SHP77 (cell line): ENCODE measurements at places on chromosomes 16 and 17.

GRCh38 chr16:66562409-66562808 is 3.8 kb upstream of the CMTM1 start:
- DNase-seq, result no peak

DNA sequence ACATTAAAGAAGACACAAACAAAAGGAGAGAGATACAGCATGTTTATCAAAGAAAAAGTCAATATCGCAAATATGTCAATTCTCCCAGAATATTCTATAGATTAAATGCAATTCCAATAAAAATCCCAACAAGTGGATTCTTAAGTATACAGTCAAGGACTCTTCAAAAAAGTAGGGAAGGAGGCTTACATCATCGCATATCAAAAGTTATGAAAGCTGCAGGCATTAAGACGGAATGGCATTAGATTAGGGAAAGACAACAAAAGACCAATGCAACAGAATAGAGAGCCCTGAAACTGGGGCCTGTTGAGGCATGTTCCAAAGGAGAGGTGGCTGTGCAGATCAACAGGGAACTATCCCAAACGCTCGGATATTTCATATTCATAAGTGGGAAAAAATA is 76.0 kb downstream of the MARCHF10 start:
- DNase-seq, result no peak

GRCh38 chr17:65754081-65754480 is 192.6 kb upstream of the AXIN2 start:
- no peak for DNase-seq

- no peak for DNase-seq
Observed at GRCh38 chr17:5257124-5257523, 22.5 kb upstream of the SCIMP start.

GRCh38 chr17:5555254-5555653 is 29.1 kb downstream of the NLRP1 start:
- no peak for DNase-seq

GRCh38 chr16:88461331-88462269 is 8.5 kb downstream of the ZFPM1 start:
- DNase-seq, result no peak

- no peak for DNase-seq
Observed at GRCh38 chr16:85853547-85854545, 45.1 kb upstream of the IRF8 start.

DNA sequence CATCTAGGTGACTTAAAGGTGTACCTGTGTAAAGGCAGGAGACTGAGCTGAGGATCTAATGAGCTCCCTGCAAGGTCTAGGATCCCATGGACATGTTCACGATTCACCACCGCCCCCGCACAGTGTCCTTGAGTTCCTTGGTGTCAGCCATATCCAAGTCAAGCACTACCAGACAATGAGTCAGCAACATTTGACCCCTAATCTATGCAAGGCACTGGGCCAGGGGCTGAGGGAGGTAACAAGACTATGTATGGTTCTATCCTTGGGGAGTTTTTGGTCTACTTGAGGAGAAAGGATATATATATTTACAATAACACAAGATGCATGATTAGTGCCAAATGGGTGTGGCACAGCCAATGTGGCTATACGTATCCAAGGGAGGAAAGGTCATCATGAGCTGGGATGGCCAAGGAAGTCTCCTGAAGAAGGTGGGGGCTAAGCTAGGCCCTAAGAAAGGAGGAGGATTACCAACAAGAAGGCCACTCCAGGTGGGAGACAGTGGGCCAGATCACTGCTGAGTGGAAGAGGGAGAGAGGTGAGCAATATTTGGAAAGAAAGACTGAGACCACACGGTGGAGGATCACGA is 35.0 kb downstream of the ITGB3 start:
- no peak for DNase-seq

DNA sequence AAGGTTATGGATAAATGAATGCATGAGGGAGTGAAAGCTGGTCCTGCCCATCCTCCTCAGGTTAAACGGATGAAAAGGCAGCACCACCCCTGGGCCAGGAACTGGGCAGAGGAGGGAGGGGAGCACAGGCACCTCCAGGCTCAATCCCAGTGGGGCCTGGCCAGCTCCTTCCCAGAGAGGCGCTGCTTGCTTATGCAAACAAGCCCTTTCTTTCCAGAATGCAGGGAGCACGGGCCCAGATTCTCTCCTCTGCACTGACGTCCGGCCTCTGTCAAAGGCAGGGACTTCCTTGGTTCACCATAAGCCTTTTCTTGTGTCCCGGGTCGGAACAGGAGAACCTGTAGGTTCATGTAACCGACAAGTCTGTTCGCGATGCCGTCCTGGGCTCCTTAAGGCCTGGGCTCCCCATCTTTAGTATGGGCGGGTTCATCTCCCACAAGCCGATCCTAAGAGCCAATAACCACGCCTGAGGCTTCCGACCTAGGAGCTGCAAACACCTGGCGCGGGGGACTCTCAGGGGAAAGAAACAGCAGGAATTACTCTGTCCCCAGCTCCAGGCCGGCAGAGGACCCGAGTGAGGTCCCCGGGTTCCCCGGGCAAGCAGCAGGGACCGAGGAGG is 16.3 kb downstream of the ENPP7 start:
- DNase-seq, result no peak

- no peak for DNase-seq
Observed at GRCh38 chr16:14098081-14098480, 27.0 kb downstream of the MRTFB start.

DNA sequence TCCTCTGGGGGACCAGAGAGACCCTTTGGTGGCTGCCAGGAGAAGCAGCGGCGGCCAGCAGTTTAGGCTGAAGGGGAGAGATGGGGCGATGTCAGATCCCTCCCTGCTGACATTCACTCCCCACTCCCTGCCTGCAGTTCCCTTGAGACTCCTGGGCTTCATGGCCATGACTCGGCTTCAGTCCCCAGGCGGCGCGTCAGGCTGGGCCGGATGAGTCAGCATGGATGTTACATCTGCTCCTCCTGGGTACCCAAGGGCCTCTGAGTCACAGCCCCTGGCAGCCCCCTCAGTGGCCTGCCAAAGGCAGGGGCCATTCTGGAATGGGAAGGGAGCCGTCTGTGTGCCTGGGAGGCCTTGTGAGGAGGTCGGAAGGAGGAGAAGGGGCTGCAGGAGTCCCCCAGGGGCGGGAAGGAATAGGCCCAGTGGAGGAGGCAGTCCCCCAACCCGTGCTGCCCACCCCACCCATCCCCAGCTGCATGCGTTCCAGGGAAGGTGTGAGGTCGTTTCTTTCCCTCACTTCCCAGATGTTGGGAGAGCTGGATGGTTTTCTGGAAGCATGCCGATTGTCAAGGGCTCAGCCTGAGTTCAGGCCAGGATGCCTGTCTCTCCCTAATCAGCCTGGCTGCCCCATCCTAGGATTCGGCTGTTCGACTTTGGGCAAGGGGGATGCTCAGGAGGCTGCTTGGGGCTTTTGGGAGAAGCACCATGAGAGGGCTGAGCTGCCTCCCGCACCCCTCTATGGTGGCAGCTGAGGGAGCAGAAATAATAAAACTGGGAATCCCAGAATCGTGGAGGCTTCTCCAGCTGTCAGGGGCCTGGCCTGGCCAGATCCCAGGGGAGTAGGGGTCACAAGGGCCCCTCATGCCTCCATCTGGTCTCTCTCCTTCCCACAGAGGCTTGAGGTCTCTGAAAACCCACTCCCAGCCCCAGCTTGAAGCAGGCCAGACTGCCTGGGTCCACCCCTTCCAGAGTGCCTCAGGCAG is 9.7 kb downstream of the RHBDL3 start:
- DNase-seq, result peak; percentile 18

- DNase-seq, result no peak
Observed at GRCh38 chr16:14307527-14308367, 236.6 kb downstream of the MRTFB start.

- DNase-seq, result no peak
Observed at GRCh38 chr16:10635365-10636021, 55.1 kb upstream of the EMP2 start.

DNA sequence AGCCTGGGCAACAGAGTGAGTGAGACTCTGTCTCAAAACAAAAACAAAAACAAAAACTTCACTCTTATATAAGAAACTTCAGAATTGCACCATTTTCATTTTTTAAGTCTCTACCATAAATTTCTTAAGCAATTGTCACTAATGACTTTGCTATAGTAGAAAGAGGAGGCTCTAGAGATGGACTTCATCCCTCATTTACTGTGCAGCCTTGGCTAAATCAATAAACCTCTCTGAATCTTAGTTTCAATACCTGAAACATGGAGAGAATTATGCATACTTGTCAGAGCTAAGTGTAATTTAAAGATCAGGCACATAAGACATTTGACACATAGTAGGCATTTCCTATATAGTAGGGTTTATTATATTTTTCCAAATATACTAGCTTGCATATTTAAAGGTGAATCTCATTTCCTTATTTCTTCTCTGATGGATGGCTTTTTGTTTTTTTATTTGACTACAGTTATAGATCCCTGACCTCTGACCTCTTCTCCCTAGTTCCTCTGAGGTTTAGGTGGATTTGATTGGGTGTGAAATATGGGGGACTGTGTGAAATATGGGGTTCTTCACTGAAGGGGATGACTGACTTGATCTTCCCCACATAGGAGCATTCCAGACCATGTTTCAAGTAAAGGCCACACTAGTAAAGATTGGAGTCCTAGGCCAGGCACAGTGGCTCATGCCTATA is 2.7 kb downstream of the CCL5 start:
- DNase-seq, result no peak

DNA sequence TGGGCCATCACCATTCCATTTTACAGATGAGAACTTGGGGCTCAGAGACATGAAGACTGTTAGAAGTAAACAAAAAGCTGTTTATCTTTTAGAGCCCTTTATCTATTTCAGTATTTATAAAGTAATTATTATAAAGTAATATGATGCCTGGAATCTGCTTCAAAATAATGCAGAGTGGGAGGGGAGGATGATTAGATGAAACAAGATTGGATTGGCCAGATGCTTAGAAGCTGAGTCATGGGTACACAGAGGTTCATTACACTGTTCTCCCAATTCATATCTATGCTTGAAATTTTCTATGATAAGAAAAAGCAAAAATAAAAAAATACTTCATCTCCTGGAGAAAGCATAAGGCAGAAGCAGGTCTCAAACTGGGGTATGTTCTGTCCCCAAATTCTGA is 29.4 kb downstream of the TOM1L2 start:
- DNase-seq, result no peak

- DNase-seq, result peak; percentile 64
Observed at GRCh38 chr17:42937712-42938596, 26.3 kb downstream of the AARSD1 start.

GRCh38 chr17:81116704-81117103 is 48.6 kb upstream of the PVALEF start:
- no peak for DNase-seq

- DNase-seq, result no peak
Observed at GRCh38 chr17:81582749-81583148, 30.6 kb upstream of the FAAP100 start.

- no peak for DNase-seq
Observed at GRCh38 chr17:50882851-50883250, 16.7 kb upstream of the TOB1 start.

DNA sequence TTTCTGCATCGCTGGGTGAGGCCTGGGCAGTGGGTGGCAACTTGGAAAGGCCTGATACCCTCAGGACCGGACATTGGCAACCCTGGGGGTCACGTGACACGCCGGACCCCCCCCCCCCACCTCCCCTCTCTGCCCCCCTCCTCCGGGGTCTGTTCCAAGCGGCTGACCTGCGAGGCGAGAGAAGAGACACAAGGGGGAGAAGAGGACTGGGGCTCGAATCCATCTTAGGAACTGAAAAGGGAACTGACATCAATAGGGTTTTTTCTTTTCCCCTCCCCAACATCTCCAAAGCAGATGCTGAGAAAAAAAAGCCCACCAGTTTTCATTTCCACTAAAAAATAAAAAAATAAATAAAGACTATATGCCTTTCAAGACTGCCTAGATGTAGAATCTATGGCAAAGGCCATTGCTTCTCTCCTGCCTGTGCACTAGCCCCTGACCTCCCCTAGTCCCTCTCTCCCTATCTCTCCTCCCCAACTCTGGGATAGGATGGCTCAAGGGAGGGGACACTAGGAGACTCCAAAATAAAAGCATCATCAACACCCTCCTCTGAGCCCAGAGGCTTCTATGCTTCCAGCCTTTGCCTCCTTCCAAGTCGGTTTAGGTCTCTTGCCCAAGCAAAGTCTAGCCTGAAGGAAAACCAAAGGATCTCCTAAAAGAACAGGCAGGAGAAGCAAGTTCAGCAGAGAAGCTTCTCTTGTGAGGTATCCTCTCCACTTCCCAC is 7.7 kb upstream of the HOXB2 start:
- DNase-seq, result no peak

GRCh38 chr16:68229431-68230175 is 6.3 kb downstream of the ESRP2 start:
- DNase-seq, result peak; percentile 23

DNA sequence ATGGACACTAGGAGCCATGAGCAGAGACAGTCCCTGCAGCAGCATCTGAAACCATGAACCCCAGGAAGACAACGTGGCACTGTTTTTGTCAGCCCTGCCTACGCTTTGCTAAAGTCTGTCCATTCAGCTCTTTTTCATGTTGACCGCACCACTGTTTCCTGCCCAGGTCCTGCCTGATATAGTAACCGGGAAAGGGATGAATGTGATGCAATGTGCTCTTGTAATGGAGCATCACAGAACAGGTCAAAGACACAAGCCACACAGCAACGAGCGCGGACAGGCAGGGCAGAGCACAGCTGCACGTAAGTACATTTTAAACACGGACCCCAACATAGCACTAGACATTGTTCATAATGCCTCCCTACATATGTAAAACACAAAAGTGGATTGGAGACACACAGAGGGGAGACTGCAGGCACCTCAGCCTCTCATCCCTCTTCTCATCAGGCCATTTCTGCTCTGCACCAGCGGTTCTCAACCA is 16.9 kb upstream of the TNFRSF13B start:
- no peak for DNase-seq

DNA sequence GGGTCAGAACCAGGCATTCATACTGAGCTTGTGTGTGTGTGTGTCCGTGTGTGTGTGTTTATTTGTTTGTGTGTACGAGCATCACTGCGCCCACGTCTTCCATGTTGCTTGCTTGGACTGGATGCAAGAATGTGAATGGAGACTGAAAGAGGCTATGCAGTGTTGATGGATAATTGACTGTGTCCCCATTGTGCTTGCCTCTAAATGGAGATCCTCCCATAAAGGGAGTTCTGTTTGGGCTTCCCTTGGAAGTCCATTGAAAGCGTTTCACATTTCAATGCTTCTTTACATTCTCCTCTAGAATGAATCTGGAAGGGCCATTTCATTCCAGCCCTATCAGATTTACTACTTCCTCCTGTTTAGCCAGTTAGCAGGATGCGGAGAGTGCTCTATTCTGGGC is 124.0 kb downstream of the GP2 start:
- DNase-seq, result no peak

GRCh38 chr17:66807182-66807581 is 27.7 kb upstream of the CACNG5 start:
- peak; percentile 44 for DNase-seq

- no peak for DNase-seq
Observed at GRCh38 chr17:58325289-58325726, 3.3 kb downstream of the TSPOAP1 start.
